Naive thymus-derived CD4-positive, alpha-beta T cell (primary cell): ENCODE measurements at places on chromosomes 3 and 15. TPM values are rescaled to one million over a fixed set of nuclear protein-coding genes. Genes with fewer than 3 reads are reported as not detected.

The TGM5 gene
- not detected for total RNA-seq

The TNNC1 gene
- 8.4 TPM for total RNA-seq

The VGLL3 gene
- total RNA-seq = not detected

The VWA5B2 gene
- not detected for total RNA-seq

The LRRC49 gene
- not detected for total RNA-seq

The KLHL40 gene
- not detected for total RNA-seq

GRCh38 chr15:63264688-63265293, 12.6 kb upstream of the APH1B start:
- DNase-seq = no peak

DNA sequence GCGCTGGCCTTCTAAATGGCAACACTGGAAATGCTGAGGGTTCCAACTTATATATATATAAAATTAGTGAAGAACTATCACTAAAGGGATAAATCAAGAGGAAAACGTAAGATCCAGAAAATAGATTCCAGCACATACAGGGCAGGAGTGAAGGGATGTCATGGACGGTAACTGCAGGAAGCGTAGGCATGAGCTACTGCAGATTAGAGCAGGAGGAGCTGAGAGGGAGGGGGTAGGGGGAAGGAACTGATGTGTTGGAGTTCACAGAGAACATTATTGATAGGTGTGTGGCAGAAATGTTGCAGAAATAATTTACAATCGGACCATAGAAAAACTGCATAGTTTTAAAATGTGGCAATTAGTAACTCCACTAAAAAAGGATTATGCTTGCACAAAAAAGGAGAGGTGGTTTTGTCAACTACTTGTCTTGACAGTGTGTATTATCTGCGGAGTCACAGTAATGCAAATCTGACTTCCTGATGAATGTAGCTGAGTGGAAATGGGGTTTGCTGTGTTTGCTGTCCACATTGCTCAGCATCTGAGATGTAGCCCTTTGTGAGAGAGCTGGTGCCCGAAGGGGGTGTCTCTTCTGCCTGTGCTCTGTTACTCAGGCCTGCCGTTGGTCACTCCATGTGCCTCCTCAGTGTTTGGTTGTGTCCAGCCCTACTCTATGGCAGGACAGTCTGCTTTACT, 61.2 kb downstream of the PAK2 start:
- DNase-seq = no peak

DNA sequence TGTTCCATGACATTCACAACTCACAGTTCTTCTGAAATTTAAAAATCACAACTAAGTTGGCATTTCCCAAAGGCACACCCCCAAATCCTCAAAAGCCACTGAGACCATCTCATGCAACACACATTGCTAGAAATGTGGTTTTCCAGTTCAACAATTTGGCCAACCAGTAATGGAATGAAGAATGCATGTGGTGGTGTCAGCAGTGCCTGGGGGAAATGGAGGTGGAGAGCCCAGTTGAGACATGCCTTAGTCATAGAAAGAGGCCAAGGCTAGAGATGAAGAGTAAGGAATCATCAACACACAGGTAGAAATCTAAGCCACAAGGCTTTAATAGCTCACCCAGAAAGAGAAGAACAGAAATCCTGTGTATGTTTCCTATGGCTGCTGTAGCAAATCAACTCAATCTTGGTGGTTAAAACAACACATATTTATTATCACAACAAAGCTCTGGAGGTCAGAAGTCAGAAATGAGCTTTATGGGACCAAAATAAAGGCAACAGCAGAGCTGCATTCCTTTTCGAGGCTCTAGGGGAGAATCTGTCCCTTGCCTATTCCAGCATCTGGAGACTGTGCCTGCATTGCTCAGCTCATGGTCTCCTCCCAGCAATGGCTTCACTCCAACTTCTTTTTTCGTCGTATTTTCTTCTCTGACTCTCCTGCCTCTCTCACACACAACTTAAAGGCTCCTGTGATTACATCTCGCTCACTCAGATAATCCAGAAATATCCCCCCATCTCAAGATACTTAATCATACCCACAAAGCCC, 54.0 kb downstream of the SNTN start:
- DNase-seq = no peak

GRCh38 chr3:169026543-169027182, 636.8 kb downstream of the MECOM start:
- DNase-seq = no peak

DNA sequence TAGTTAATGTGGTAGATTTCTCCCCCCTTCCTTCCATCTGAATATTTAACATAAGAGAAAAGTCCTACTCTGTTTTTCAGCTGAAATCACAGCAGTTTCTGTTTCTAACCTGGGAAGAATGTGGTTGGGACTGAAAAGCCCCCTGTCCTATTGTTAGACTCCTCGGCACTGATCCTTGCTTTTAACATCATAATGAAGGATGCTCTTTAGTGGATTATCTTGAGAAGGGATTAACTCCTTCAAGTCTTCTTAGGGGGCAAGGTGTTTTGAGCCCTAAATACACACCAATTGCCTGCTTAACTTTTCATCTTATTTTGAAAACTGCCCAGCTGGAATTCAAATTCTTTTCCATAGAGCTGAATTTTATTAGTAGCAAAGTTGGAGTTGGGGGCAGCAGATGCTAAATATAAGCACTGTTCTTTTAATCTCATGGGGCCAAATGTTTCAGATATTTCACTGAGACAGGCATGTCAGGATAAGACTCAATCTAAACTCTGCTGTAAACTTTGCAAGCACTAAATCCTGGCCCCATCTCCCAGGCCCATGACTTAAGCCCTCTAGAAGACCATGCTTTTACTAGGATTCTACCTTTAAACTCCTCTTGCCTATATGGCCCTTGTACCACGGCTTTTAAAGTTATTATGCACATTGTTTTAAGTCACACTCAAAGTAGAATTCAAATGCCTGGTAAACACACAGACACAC, 243.2 kb upstream of the NR2F2 start:
- DNase-seq = no peak

DNA sequence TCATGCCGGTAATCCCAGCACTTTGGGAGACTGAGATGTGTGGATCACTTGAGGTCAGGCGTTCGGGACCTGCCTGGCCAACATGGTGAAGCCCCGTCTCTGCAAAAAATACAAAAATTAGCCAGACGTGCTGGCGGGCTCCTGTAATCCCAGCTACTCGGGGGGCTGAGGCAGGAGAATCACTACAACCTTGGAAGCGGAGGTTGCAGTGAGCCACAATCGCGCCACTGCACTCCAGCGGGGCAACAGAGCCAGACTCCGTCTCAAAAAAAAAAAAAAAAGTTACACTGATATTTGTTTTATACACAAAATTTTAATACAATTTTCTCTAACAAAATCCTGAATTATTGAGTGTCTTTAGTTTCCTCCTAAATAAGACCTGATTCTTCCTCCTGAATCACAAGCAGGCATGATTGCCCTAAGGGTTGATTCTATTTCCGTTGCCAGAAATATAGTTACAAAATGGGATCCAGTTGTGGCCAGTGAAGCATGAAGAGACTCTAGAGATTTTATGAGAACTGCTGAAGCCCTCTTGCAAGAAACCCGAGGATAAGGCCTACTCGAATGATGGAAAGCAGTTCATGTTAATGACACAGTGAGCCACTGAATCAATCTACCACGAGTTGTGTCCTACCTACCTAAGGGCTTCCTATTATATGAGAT, 9.6 kb upstream of the SMARCC1 start:
- DNase-seq = no peak

- DNase-seq = no peak
Observed at GRCh38 chr3:45712434-45713110, 23.4 kb downstream of the SACM1L start.

DNA sequence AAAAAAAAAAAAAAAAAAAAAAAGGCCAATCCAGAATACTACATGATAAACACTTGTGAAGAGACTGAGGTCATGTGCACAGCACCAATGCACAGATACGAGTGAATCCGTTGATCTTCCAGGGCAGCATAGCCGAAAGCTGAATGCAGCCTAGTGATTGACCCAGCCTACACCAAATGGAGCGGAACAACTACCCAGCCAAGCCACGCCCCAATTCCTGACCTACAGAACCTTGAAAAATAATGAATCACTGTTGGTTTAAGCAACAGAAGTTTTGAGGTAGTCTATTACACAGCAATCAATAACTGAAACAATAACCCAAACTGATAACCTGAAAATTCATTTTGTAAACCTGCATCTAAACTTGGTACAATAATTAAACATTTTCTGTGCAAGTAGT, 361.0 kb downstream of the FHIT start:
- no peak for DNase-seq
